ENCODE measurements at places on chromosomes 7 and 10.

GRCh38 chr10:124030061-124030460 lies 63.3 kb downstream of the CHST15 start:
- no peak for DNase-seq

GRCh38 chr7:2654059-2654458 lies 22.3 kb downstream of the TTYH3 start:
- no peak for DNase-seq

- no peak for DNase-seq
These were observed 31.2 kb upstream of the PLEKHA1 start for GRCh38 chr10:122343135-122343800.

DNA sequence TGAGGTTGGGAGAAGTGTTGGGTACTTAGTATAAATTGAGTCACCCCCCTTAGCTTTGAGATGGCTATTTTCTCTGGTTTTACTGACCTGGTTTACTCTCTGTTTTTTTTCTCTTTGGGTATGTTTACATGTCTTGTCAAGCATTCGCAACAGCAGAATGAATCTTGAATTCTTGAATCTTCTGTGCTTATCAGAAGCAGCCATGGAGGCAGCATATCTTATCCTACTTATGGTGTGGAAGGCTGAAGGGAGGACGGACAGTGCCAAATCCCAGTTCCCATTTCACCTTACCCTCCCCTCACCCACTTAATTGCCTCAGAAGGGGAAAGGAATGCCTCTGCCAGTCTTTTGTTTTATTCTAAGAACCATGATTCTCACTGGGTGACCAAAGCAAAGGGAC lies 3.7 kb downstream of the SND1 start:
- DNase-seq: no peak

DNA sequence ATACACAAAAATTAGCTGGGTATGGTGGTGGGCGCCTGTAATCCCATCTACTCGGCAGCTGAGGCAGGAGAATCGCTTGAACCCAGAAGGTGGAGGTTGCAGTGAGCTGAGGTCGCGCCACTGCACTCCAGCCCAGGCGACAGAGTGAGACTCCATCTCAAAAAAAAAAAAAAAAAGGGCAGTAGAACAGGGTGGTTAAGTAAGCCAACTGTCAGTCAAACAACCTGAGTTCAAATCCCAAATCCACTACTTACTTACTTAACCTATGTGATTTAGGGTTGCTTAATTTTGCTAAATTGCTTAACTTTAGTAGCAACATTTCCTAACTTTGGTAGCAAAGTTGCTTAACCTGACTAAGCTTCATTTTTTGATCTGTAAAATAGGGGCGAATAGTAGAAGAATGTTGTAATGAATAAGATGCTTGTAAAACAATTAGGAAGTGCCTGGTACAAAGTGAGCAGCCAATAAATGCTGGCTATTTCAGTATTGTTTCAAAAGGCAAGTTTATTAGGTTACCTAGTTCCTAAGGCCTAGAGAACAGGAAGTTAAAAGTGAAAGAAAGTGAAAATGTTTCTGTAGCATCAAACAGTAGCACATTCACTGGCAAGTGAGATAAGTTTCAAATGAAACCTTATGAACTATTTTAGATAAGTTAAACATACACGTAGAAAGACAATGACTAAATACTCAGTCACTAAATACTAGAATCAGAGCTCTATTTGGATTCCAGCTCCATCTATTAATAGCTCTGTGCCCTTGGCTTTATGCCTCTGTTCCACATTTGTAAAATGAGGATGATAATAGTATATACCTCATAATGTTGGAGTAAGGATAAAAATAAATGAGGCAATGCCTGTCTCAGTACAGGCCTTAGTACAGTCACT lies 64.3 kb downstream of the HOXA1 start:
- DNase-seq: no peak

DNA sequence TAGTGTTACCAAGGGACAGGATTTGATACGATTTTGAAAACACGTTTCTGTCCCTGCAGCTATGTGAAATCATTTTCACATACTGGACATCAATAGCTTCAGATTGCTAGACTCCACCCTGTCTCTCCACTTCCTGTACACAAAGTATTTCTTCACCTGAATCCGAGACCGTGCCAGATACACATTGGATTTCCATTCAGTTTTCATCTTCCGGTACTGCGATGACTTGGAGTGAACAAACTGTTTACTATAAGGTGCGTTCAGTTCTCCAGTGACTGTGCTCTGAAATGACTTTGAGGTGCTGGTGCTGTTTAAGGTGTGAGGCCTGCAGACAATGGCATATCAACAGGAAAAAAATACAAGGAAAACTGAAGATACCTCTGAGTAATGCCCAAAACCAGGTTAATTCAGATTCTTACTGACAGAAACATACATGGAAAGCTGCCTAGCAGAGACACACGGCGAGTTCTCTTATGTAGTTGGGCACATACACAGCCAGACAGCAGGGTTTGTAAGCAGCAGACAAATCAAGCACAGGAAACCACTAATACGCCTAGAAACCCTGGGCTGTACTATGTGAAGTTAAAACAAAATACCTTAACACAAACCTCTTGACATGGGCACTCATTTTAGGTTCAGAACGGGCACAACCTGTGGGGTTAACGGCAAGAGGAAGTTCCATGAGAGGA lies 119.2 kb downstream of the GALNT11 start:
- DNase-seq: no peak

DNA sequence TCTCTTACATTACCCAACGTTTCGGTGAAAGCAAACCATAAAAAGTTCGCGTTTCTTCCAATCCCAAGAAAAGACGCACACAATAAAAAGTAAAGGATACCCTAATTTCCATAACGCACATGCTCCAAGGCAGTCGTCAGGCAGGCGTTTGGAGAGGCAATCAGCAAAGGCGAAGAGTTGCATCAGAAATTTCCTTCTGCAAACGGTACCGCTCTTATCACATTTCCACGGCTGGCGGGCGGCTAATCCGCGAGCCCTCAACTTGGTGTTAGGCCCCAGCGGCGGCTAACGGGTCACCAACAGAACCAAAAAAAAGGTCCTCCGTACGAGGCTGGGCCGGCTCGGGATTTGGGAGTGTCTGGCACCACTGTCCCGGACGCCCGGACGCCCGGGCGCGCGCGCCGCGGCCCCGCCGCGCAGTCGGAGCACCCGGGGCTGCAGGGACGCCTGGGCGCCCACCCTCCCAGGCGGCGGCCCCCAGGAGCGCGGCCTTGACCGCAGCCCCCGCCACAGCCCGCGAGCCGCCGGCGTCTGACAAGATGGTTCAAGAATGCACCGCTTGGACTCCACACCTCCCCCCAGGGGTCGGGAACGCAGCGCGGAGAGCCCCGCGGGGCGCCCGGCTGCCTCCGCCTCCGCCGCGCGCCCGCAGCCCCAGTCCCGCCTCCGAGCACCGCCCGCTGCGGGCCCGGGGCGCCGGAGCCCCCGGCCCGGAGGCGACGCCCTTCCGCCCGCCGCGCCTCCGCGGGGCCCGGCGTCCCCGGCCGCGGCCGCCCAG lies 9.8 kb upstream of the GRB10 start:
- DNase-seq: no peak

DNA sequence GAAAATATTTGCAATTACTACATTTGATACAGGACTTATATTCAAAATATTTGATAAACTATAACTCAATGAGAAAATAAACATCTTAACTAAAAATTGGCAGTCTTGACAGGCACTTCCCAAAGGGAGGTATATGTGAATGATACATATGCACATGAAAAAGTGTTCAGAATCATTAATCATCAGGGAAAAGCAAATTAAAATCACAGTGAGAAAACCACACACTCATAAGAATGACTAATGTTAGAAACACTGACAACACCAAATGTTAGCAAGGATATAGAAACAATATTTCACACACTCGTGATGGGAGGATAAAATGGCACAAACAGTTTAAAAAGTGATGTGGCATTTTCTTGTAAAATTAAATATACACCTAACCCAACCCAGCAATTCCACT lies 4.1 kb upstream of the VPS26A start:
- DNase-seq: no peak

DNA sequence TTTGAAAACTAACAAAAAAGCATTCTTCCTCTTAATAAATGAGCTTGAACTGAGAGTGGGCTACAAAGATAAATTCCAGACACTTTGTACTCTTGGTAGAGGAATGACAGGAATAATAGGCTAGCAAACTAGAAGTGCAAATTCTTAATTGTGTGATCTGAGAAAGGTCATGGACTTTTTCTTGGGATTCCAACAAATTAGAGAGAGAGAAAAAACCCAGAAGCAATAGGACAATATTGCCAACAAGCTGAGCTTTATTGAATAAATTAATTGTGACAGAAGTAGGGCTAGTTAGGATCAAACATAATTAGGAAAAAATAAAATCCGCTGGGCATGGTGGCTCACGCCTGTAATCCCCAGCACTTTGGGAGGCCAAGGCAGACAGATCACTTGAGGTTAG lies 41.4 kb upstream of the LAMB1 start:
- DNase-seq: no peak

DNA sequence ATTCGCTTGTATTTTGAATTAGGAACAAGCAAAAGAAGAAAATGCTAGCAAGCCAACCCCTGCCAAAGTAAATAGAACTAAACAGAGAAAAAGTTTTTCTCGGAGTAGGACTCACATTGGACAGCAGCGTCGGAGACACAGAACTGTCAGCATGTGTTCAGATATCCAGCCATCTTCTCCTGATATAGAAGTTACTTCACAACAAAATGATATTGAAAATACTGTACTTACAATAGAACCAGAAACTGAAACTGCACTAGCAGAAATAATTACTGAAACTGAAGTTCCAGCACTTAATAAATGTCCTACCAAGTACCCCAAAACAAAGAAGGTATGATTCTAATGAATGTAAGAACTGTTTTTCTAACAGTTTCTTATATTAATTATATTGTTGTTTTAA lies 87.9 kb downstream of the KMT2E start:
- no peak for DNase-seq

DNA sequence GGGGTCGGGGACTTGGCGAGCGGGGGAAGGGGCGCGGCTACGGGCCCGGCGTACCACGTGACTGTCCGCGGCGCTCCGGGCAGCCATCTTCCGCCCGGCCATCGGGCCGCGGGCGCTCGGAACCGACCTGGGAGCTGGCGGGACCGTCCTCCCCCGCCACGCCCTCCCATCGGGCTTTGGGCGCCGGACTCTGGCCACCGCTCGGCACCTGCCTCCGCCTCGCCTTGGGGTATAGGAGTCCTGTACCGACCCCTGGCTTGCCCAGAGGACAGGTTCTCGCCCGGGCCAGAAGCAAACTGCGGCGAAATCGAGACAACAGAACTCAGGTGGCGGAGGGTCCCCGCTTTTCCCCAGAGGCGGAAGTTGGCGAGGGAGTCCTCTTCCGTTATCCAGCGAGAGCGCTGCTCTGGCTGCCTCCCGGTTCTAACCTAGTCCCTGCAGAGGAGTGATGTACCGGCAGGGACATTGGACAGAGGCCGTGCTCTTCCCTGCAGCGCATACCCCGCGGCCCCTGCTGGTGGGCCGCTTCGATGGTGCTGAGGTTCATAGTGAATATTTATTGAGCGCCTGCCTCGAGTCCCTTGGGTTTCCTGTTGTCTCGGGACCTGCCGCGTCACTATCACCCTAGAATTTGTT lies 1.2 kb upstream of the SGMS1 start:
- DNase-seq: peak; percentile 52

- no peak for DNase-seq
These were observed 68.3 kb downstream of the SNX13 start for GRCh38 chr7:17871815-17872533.

- DNase-seq: no peak
These were observed 131.8 kb upstream of the UNC5B start for GRCh38 chr10:71080381-71081228.

DNA sequence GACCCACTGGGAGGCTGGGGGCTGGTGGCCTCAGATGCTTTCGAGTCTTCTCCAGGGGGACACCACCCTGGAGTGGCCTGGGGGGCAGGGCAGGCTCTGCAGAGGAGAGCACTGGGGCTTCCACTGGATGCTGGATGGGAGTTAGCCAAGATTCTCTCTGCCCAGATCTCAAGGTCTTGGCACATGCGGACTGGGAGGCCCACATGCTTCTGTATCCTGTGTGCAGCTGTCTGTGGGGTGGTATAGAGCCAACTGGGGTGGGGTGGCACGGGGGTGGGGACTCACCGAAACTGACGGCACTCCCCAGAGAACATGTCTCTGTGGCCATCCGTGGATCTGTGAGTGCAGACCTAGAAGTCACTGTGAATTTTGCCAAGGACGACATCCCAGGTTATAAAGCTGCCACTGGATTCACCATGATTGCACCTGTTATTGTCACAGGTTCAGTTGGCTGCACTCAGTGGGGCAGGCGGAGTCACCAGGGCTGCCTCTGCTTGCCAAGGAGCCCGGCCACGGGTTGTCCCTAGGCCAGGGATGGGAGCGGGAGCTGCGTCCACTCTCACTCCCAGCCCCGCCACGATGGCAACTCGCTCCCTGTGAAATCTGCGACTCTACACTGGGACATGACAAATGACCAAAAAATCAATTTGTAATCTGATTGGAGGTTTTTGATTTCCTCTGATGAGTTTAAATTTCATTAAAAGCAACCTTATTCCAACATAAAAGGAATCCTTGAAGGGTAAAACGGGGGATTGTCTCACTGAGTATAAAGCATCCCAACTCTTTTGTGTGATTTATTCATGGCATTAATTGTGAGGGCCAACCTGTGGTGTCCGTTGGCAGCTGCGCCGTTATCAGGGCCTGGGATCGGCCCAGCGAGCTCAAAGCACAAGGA lies 131.3 kb downstream of the EBF3 start:
- no peak for DNase-seq

DNA sequence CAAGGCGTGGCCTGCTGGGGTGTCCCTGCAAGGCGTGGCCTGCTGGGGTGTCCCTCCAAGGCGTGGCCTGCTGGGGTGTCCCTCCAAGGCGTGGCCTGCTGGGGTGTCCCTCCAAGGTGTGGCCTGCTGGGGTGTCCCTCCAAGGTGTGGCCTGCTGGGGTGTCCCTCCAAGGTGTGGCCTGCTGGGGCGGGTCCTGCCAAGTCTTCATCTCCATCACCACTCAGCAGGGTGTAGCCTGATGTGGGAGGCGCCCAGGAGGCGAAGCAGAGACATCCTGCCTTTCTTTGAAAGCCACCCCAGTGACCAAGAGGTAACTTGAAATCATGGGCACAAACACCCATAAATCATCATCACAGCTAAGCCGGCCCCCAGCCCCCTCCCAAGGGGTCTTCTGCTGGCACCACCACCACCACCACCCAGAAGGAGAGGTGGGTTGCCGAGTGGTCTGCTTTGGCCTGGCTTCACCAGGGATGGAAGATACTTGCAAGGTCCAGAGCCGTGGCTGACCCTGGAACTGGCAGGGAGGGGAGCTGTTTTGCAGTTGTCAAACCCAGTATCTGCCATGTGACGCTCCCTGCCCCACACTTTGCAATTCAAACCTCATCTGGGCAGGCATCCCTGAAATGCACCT lies 190.6 kb downstream of the EBF3 start:
- no peak for DNase-seq
